Naive thymus-derived CD8-positive, alpha-beta T cell (primary cell): ENCODE measurements at places on chromosomes 1 and 21.

GRCh38 chr21:14889080-14889810, 175.6 kb downstream of the NRIP1 start:
- DNase-seq: no peak

DNA sequence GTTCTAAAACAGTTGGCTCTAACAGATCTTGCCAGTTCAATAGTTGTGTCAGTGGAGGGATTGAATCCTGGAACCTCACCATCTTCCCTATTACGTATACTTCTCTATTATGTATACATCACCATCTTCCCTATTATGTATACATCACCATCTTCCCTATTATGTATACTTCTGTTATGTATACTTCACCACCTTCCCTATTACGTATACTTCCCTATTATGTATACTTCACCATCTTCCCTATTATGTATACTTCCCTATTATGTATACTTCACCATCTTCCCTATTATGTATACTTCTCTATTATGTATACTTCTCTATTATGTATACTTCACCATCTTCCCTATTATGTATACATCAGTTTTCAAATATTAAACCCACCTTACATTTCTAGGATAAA, 34.4 kb upstream of the HP1BP3 start:
- no peak for DNase-seq

GRCh38 chr1:64745986-64746940, 1.4 kb downstream of the RAVER2 start:
- peak; percentile 24 for DNase-seq

DNA sequence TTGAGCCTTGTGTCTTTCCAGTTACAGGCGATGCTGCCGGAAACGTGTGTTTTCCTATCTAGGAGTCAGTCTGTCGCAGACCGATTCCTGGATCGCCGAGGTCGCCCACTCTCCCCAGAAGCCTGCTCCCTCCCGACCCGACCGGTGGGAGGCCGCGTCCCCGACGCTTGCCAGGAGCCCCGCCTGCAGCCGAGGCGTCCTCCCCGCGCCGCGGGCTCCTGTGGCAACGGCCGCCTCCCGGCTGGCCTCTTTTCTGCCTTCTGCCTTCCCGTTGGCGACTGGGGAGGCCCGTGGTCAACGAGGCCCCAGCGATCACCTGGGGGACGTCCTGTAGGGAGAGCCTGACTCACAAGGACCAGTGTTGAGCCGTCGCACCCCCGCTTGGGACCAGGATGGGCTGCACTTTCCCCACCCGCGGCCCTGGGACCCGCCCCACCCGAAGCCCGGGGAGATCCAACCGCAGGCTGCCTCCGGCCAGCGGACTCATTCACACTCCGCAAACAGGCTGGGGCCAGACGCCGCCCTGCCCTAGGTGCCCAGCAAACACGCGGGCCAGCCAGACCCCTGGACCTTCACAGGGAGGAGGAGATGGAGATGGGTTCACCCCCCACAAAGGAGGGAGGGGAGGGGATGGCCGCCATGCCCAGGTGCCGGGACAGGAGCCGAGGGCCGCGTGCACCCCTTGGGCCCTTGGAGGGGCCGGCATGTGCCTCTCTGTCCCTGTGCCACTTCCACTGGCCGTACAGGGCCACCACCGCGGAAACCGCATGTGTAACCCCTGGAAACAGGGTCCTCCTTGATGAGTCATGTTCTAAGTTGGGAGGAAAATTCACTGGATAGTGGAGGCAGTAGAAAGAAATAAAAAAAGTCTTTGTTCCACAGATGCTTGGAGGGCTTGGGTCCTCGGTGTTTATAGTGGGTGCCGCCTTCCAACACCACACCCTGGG, 7.2 kb upstream of the COL6A1 start:
- no peak for DNase-seq

GRCh38 chr1:169868978-169869377, 24.7 kb downstream of the SCYL3 start:
- no peak for DNase-seq

DNA sequence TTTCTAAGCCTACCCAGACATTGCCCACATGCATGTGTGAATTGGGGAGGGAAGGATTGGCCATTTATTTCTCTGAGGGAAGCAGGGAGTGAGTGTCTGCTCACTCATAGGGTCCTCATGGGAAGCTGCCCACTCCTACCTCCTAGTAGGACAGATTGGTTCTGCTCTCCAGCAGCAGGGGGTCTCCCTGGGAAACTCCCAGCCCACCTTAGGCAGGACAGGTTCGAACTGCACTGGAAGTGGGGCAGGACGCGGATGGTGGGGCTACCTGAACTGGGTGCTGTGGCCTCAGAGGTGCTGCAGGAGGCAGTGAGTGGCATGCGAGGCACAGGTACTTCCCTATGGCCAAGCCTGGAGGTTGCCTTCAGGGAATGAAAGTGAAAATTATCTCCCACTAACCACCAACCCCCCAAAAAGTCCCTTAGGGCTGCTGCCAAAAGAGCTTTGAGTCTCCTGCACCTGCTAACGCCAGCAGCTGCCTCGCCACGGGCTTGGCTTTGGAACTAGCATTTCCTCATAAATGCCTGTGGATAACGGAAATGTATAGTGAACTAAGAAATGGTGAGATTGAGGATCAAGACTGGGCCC, 157.0 kb upstream of the COA6 start:
- no peak for DNase-seq

GRCh38 chr1:206926286-206926685, 4.5 kb upstream of the FCMR start:
- DNase-seq: no peak

DNA sequence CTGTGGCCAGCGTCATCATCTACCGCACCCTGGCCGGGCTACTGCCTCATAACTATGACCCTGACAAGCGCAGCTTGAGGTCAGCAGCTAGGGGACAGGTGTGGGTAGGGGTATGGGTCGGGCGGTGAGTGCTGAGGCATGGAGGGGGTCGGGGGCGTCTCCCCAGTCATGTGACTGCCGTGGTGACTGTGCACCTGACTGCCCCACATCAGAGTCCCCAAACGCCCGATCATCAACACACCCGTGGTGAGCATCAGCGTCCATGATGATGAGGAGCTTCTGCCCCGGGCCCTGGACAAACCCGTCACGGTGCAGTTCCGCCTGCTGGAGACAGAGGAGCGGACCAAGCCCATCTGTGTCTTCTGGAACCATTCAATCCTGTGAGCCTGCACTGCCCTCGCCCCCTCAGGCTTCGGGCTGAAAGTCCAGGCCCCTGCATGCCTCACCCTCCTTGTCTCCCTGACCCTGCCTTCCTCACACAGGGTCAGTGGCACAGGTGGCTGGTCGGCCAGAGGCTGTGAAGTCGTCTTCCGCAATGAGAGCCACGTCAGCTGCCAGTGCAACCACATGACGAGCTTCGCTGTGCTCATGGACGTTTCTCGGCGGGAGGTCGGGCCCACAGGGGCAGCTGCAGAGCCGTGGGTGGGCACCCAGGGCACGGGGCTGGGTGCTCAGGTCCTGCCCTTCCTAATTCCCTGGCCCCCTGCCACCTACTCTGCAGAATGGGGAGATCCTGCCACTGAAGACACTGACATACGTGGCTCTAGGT, 13.5 kb downstream of the PSRC1 start:
- no peak for DNase-seq
